Left colon (tissue), 2 donors: ENCODE measurements at places on chromosomes 7 and 10. TPM values are rescaled to one million over a fixed set of nuclear protein-coding genes. Genes with fewer than 3 reads are reported as not detected.

Gene TAS2R4
- 1.2 TPM for total RNA-seq

Gene RELN
- 1.6 TPM for total RNA-seq

Gene MYH16
- total RNA-seq, result not detected

Gene VWA2
- total RNA-seq, result 1.1 TPM

Gene OPALIN
- total RNA-seq, result not detected

Gene KIAA1217
- total RNA-seq, result 69.2 TPM

Gene SHH
- total RNA-seq, result 3.4 TPM

Gene TMEM236
- 53.0 TPM for total RNA-seq

Gene HOXA2
- 2.7 TPM for total RNA-seq

Gene STEAP4
- total RNA-seq, result 3.8 TPM

Gene CYP2C9
- total RNA-seq, result 0.67 TPM

Gene LIPJ
- total RNA-seq, result 0.15 TPM

Gene PLXNA4
- 1.3 TPM for total RNA-seq

Gene PROSER2
- total RNA-seq, result 11.3 TPM

Gene PDE6C
- not detected for total RNA-seq

Gene PRTFDC1
- total RNA-seq, result 6.2 TPM

Gene GCK
- total RNA-seq, result 0.15 TPM

Gene FAM237B
- not detected for total RNA-seq

Gene CCDC146
- 11.6 TPM for total RNA-seq

Gene DUS4L
- total RNA-seq, result 5.6 TPM

Gene FOXI2
- not detected for total RNA-seq

Gene LRRC18
- total RNA-seq, result not detected

Gene EXOSC1
- total RNA-seq, result 22.6 TPM

Gene AQP1
- 27.6 TPM for total RNA-seq

Gene VSTM4
- total RNA-seq, result 3.5 TPM

Gene RET
- 1.6 TPM for total RNA-seq

Gene IL2RA
- total RNA-seq, result 0.61 TPM

Gene CYP2E1
- total RNA-seq, result 0.92 TPM

Gene OR2A1
- total RNA-seq, result not detected

Gene SPOCK2
- total RNA-seq, result 2.3 TPM

Gene PAXIP1
- total RNA-seq, result 10.9 TPM

Gene LDB3
- total RNA-seq, result 0.31 TPM

Gene TRIM50
- total RNA-seq, result not detected

Gene ATP6V1F
- 78.5 TPM for total RNA-seq

Gene HOXA11
- 3.1 TPM for total RNA-seq

Gene SAP25
- total RNA-seq, result 1.1 TPM

Gene TRIL
- 0.52 TPM for total RNA-seq

Gene AKR1D1
- total RNA-seq, result not detected

Gene ACSM6
- not detected for total RNA-seq

Gene SAMD9L
- 9.9 TPM for total RNA-seq

Gene CALHM2
- total RNA-seq, result 10.0 TPM

Gene TRPV5
- total RNA-seq, result not detected

Gene GPR22
- total RNA-seq, result not detected

Gene SPDYE8
- total RNA-seq, result not detected
